Activated naive CD4-positive, alpha-beta T cell treated with anti-CD3 and anti-CD28 coated beads, Interleukin-2, amount 50 U/mL, for 72 hours (primary cell): ENCODE measurements at places on chromosomes 7 and 10.
A peak's percentile ranks its signal among the peaks of the same experiment; 100 is the strongest.

- peak; percentile 56 for DNase-seq
These were observed 103.6 kb downstream of the SMURF1 start for GRCh38 chr7:99040104-99040958.

GRCh38 chr7:70640266-70640833 lies 491.6 kb upstream of the GALNT17 start:
- DNase-seq, result no peak

DNA sequence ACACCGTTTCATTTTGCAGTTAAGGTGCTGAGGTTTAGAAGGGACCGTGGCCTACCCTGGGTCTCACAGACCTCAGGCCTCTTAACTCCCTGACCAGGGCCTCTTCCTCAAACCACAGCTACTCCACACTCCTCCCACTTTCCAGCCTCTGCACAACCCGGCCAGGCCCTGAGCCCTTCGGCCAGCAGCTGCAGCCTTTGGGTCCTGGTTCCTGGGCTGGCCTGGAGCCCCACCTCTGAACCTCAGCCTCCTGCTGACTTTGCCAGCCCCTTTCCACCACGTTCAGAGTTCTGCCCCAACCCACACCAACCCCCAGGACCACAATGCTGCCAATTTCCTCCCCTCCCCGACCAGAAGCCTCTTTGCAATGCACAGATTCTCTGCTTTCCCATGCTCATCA lies 84.1 kb downstream of the VOPP1 start:
- no peak for DNase-seq

GRCh38 chr7:99784007-99784406 lies at the start of gene CYP3A4:
Gene CYP3A4, minus strand, starts transcription at chr7:99784184. Its CDS starts 103 bp downstream, at chr7:99784081.
- DNase-seq, result no peak

- no peak for DNase-seq
These were observed 547.8 kb downstream of the SORCS3 start for GRCh38 chr10:105188737-105189462.

DNA sequence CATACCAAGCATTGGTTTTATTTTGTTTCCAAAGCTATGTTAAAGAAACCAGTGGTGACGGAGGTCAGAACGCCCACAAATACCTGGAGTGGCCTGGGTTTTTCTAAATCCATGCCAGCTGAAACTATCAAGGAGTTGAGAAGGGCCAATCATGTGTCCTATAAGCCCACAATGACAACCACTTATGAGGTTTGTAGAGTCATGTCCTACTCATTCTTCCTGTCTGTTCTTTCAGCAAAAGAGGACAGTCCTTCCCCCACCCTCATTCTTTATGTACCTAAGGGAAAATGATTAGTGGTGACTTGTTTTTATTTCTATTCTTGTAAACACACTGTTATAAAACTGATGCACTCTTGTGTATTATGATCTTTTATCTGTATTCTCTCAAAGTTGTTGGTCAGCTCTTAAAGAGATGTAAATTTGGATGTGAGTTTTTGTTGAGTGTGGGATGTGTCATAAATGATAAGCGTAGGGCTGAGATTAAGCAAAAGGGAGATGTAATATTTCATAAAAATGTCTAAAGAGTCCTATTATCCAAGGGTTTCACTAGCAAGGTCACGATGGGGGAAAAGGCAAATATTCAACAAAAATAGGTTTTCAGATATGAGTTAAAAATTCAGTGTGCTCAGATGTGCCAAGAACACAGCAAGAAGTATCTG lies 294.4 kb downstream of the BICC1 start:
- DNase-seq, result no peak

- no peak for DNase-seq
These were observed 996.8 kb downstream of the KCNMA1 start for GRCh38 chr10:76640806-76641205.

DNA sequence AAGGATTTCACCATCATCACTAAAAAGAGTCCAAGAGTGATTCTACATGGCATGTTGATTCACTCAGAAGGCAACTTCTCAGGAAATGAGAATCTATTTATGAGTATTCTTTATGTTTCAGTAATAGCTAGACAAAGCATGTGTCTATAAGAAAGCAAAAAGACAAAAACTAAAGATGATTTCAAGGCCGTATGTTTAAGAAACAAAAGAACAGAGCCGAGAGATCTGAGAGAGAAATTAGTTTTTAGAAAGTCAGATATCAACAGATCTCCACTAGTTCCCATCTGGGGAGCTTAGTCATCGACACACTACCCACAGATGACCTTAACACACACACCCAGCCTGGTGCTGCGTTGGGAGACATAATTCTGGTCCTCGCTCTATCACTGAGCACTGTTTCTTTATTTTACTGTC lies 21.0 kb downstream of the PIP4K2A start:
- DNase-seq, result no peak

- no peak for DNase-seq
These were observed 86.4 kb downstream of the WDR37 start for GRCh38 chr10:1142596-1142995.

DNA sequence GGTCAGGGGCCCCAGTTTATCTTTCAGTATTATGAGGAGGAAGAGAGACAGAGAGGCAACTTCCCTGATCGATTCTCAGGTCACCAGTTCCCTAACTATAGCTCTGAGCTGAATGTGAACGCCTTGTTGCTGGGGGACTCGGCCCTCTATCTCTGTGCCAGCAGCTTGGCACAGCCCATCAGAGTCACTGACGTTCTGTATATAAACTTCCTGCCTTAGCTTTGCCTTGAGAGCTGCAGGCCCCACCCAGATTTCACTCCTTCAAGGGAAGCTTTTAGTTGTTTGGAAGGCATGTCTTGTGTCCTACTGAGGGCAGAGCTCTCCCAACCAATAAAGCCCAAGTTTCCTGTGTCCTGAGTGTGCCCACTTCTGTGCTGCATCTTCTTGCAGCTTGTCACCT lies 242.5 kb upstream of the PRSS58 start:
- no peak for DNase-seq

GRCh38 chr10:119481781-119482426 lies 60.6 kb downstream of the RGS10 start:
- no peak for DNase-seq
